ENCODE measurements at places on chromosomes 3 and 15. TPM values are rescaled to one million over a fixed set of nuclear protein-coding genes. Genes with fewer than 3 reads are reported as not detected.

GRCh38 chr15:51755790-51756189, 4.4 kb downstream of the TMOD2 start:
- H3K4me3 ChIP-seq, result no peak overlapping the region
- no peak overlapping the region for H3K27ac ChIP-seq
- peaks cover 19% of the 10 kb centered on the region for H3K4me1 ChIP-seq

DNA sequence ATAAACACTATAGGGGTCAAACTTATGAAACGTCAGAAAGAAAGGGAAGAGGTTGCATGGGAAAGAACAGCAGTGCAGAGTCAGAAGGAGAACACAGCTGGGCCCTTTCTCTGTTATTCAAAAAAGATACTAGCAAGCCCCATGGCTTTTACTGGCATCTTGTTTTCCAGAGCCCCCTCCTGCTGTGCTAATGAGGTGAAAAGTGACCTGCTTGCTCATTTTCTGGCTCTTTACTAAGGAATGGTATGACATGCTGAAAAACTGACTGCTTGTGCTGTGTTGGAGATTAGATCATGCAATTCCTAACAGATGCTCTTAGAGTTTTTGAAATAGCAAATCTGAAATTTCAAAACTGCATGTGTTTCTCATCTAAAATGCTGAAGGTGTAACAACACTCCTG, 541.6 kb upstream of the ALCAM start:
- no peaks in the 10 kb centered on the region for H3K4me1 ChIP-seq
- H3K27me3 ChIP-seq, result no peaks in the 10 kb centered on the region
- no peaks in the 10 kb centered on the region for H3K36me3 ChIP-seq
- peak; percentile 41 for DNase-seq
- no peak overlapping the region for H3K27ac ChIP-seq

GRCh38 chr15:85718271-85718971, 76.3 kb downstream of the KLHL25 start:
- DNase-seq, result no peak
- H3K36me3 ChIP-seq, result peaks cover 41% of the 10 kb centered on the region
- H3K4me3 ChIP-seq, result no peak overlapping the region
- no peak overlapping the region for H3K27ac ChIP-seq

GRCh38 chr3:55167586-55168317, 239.9 kb upstream of the LRTM1 start:
- H3K27me3 ChIP-seq, result no peaks in the 10 kb centered on the region
- peak; percentile 85 for DNase-seq

GRCh38 chr15:91050128-91050455, 27.7 kb upstream of the VPS33B start:
- H3K27me3 ChIP-seq, result peaks cover 21% of the 10 kb centered on the region
- no peak overlapping the region for H3K27ac ChIP-seq
- H3K36me3 ChIP-seq, result no peaks in the 10 kb centered on the region
- H3K4me3 ChIP-seq, result no peak overlapping the region
- no peaks in the 10 kb centered on the region for H3K4me1 ChIP-seq
- DNase-seq, result no peak

DNA sequence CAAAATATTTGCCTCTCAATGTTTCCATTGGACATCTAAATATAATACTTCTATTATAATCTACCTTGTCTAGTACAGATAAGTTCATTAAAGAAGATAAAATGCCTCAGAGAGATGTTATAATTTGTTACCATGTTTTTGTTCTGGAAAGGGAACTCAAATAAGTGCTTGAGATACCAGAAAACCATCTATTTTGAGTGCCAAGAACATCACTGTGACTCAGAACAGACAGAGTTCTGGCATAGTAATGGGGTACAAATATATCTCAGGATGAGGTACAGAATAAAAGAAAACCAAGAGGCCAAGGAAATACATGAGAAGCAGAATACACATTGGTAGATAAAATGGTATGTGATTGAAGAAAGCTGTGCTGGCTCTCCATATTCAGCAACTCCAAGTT, 58.9 kb downstream of the IMPG2 start:
- no peak overlapping the region for H3K4me3 ChIP-seq
- H3K36me3 ChIP-seq, result no peaks in the 10 kb centered on the region
- DNase-seq, result peak; percentile 47
- H3K27ac ChIP-seq, result no peak overlapping the region
- no peaks in the 10 kb centered on the region for H3K27me3 ChIP-seq

DNA sequence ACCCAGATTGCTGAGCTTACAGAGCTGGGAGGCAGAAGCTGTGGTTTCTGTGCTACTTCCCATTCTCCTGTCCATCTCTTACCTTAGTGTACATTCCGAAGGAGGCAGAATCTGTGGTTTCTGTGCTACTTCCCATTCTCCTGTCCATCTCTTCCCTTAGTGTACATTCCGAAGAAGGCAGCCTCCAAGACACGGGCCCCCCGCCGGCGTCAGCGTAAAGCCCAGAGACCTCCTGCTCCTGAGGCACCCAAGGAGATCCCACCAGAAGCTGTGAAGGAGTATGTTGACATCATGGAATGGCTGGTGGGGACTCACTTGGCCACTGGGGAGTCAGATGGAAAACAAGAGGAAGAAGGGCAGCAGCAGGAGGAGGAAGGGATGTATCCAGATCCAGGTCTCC, 11.2 kb downstream of the NUTM1 start:
- no peak overlapping the region for H3K4me3 ChIP-seq
- H3K27ac ChIP-seq, result no peak overlapping the region
- H3K36me3 ChIP-seq, result no peaks in the 10 kb centered on the region
- H3K27me3 ChIP-seq, result no peaks in the 10 kb centered on the region
- H3K4me1 ChIP-seq, result no peaks in the 10 kb centered on the region

- peak overlapping the region; percentile 91 for H3K27ac ChIP-seq
- H3K4me1 ChIP-seq, result peaks cover 22% of the 10 kb centered on the region
- peak; percentile 73 for DNase-seq
Measured at GRCh38 chr15:68819495-68820294, 1.0 kb downstream of the ANP32A start.

DNA sequence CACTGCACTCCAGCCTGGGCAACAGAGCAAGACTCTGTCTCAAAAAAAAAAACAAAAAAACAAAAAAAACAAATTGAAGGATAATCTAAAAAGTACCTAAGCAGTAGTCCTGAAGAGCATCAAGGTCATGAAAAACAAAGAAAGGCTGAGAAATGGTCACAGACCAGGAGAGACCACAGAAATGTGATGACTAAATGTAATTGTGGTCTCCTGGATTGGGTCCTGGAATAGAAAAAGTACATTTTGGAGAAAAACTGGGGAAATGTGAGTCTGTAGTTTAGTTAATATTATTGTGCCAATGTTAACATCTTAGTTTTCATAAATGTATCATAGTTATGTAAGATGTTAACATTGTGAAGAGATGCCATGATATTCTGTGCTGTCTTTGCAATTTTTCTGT, 267.5 kb upstream of the NR2E3 start:
- H3K27me3 ChIP-seq, result no peaks in the 10 kb centered on the region
- H3K4me3 ChIP-seq, result no peak overlapping the region
- no peaks in the 10 kb centered on the region for H3K36me3 ChIP-seq
- no peak for DNase-seq
- no peaks in the 10 kb centered on the region for H3K4me1 ChIP-seq

- peaks cover 45% of the 10 kb centered on the region for H3K27me3 ChIP-seq
- DNase-seq, result peak; percentile 73
- no peaks in the 10 kb centered on the region for H3K36me3 ChIP-seq
- peaks cover 10% of the 10 kb centered on the region for H3K4me1 ChIP-seq
- no peak overlapping the region for H3K27ac ChIP-seq
- no peak overlapping the region for H3K4me3 ChIP-seq
Measured at GRCh38 chr3:22377421-22377820, 626.4 kb upstream of the ZNF385D start.

GRCh38 chr3:158127250-158128219, 17.6 kb downstream of the RSRC1 start:
- peaks cover 18% of the 10 kb centered on the region for H3K36me3 ChIP-seq
- H3K27ac ChIP-seq, result no peak overlapping the region
- no peaks in the 10 kb centered on the region for H3K4me1 ChIP-seq
- peak; percentile 31 for DNase-seq
- no peaks in the 10 kb centered on the region for H3K27me3 ChIP-seq

The TUSC7 gene
- total RNA-seq, result not detected

The SCN11A gene
- not detected for total RNA-seq

The PLSCR1 gene
- total RNA-seq, result 23.7 TPM

The C3orf22 gene
- total RNA-seq, result not detected

The SNTN gene
- total RNA-seq, result not detected

The NAALADL2 gene
- total RNA-seq, result 81.0 TPM

The SAMMSON gene
- not detected for total RNA-seq

The KCNMB2 gene
- total RNA-seq, result not detected
